ENCODE measurements at places on chromosomes 6 and 20.

DNA sequence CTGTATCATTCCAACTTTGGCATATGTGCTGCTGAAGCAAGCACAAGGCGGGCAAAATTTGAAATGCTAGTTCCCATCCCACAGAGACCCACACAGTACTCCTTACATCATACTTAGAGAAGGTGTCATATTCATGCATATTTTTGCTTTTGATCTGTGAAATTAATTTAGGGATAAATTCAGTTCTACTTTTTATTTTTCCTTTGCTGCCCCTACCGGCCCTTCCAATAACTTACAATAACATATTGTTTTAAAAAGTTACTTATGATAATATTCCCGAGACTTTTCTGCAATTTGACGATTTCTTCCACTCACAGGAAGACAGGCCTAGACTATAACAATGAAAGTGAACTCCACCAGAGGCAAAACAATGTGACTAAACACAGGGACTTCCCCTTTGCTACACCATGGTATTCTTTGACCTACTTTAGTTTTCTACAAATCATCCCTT lies 35.0 kb downstream of the SESN1 start:
- DNase-seq, result no peak

- no peak for DNase-seq
Observed at GRCh38 chr6:106185615-106186014, 99.5 kb downstream of the PRDM1 start.

DNA sequence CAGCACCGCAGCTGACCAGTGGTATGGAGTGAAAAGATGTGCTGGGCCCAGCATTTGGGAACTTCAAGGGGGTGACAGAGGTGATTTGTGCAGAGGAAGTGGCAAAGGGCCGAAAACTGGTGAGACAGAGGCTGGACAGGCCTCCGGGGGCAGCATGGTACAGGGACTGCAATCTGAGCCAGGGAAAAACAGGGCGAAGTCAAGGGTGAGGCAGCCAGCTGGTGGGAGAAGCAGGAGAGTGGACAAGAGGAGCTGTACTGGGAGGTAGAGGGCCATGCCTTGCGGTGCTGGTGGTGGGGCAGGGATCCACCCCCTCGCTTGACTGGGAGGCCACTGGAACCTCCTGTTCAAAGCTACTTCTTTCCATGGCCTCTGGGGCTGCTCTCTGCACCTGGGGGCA lies 7.3 kb upstream of the GFRA4 start:
- no peak for DNase-seq

DNA sequence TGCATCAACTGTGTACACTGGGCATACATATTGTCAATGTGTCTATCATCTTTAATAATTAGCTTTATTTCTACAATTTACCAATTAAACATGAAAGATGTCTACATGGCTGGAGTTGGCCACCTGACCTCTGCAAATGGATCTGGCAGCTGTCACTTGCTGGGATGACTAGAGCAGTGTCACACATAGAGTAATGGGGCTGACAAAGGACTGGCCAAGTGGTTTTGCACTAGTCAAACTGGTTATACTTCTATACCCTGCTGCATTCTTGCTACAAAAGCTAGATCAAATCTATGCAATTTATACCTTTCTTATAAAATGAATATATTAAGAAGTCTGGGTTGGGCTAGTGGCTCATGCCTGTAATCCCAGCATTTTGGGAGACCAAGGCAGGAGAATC lies 99.3 kb downstream of the SESN1 start:
- DNase-seq, result no peak

- DNase-seq, result peak; percentile 86
Observed at GRCh38 chr6:26216886-26217713, 129.9 kb downstream of the HFE start.
